Myocyte (in vitro differentiated cells): ENCODE measurements at places on chromosomes 16 and 17.

DNA sequence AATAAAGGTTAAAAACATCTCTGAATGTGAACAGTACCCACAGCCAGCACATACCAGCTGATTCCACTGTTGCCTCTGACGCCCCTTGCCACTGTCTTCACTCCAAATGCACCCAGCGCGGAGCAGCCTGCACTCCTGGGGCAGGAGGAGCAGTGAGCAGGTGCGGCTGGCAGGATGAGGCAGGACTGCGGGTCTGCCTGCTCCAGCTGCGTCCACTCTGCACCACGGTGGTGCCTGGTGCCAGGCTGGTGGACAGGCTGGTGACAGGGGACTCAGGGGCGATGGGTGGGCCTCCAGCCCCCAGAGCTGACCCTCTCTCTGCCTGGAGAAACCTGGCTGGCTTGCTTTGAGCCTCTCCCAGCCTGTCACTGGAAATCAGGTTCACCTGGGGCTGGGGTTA is 9.4 kb downstream of the RAB40B start:
- DNase-seq = no peak

DNA sequence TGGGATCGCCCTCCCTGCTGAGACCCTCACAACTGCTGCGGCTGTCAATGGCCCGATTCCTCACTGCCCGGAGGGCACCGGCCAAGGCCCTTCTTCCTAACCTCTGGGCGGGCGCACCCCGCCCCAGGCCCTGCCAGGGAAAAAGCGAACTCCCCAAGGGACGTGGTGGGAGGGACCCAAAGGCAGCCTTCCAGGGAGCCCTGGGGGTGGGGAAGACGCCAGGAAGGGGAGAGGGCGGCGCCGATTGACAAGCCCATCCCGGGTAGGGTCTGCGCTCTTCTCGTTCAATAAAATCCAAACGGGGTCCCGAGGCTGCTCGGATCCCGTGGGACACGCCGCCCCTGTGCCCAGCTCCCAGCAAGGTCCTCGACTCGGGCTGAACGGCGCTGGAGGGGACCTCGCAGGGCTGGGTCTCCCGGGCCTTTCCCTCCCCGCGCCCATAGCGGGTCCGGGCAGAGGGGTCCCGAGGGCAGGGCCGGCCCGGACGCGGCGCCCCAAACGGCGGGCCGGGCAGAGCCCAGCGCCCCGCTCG is 416 bp downstream of the KIFC3 start:
- DNase-seq = peak; percentile 66

- DNase-seq = no peak
These were observed 100.9 kb downstream of the TOX3 start for GRCh38 chr16:52446080-52446479.

DNA sequence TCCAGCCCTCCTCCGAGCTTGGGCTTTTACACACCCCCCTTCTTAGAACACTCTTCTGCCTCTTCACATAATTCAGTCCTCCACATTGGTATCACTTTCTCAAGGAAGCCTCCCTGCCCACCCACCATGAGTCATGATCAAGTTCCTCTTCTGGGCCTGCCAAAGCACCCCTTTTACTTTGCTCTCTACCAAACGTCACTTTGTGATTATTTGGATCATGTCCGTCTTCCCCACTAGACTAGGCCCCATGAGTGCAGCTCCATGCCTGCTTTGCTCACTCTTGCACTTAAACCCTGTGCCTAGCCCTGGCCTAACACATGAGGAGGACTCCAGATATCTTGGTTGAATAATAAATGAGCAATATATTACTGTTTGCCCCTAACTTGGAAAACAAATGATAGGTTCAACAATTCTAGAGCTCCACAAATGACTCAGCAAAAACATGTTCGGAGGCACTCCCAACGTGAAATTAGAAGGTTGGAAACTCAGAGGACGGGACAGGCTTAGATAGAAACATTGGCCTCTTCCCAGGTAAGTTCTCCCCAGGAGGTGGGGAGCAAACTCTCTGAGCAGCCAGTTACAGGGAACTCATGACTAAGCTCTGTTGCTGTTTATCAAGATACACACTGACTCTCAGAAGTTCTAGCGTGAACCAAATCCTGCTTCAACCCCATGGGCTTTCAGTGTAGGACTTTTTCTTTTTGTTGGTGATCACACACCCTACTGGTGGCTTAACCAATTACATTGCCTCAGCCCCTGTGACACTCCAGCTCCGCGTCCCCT is 28.3 kb downstream of the G6PC1 start:
- peak; percentile 58 for DNase-seq

- DNase-seq = no peak
These were observed 37.8 kb upstream of the BCAR1 start for GRCh38 chr16:75289189-75289588.

- DNase-seq = no peak
These were observed 338.1 kb downstream of the SEC14L1 start for GRCh38 chr17:77478899-77479298.

DNA sequence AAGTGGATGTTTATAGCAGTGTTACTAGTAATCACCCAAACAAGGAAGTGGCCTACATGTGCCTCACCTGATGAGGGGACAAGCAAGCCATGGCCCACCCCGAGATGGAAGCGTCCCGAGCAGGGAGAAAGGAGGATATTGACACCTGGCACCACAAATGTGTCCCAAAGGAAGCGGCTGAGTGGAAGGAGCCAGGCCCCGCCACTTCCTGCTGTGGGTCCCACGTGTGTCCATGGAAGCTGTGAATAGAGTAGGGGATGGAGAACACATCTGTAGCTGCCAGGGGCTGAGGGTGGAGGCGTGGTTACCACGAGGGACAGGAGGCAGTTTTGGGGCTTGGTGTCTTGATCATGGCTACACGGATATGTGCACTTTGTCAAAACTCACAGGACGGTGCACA is 49.2 kb downstream of the KCNJ12 start:
- DNase-seq = no peak

GRCh38 chr16:14335297-14335696 is 264.2 kb downstream of the MRTFB start:
- peak; percentile 74 for DNase-seq

GRCh38 chr16:85554889-85555718 is 58.0 kb upstream of the GSE1 start:
- DNase-seq = peak; percentile 72

DNA sequence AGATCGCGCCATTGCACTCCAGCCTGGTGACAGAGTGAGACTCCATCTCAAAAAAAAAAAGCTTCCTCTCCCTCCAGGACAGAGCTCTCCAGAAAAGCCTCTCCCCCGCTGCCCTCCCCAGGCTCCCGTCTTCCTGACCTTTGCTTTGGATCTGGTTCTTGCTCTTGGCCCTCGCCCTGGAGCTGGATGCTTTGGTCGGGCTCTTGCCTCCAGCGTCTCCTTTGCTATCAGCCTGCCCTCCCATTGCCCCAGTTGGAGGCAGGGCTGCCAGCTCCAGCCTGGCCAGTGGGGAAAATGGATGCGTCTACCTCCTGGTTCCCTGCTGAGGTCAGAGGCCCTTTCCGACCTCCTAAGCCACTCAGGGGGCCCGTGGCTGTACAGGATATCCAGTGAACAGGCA is 35.9 kb downstream of the TRARG1 start:
- no peak for DNase-seq

GRCh38 chr17:35943537-35943936 is at the start of gene LYZL6:
TSS of gene LYZL6 (minus strand) at chr17:35943713. CDS start at chr17:35939356, 4,357 bp downstream.
- peak; percentile 13 for DNase-seq

DNA sequence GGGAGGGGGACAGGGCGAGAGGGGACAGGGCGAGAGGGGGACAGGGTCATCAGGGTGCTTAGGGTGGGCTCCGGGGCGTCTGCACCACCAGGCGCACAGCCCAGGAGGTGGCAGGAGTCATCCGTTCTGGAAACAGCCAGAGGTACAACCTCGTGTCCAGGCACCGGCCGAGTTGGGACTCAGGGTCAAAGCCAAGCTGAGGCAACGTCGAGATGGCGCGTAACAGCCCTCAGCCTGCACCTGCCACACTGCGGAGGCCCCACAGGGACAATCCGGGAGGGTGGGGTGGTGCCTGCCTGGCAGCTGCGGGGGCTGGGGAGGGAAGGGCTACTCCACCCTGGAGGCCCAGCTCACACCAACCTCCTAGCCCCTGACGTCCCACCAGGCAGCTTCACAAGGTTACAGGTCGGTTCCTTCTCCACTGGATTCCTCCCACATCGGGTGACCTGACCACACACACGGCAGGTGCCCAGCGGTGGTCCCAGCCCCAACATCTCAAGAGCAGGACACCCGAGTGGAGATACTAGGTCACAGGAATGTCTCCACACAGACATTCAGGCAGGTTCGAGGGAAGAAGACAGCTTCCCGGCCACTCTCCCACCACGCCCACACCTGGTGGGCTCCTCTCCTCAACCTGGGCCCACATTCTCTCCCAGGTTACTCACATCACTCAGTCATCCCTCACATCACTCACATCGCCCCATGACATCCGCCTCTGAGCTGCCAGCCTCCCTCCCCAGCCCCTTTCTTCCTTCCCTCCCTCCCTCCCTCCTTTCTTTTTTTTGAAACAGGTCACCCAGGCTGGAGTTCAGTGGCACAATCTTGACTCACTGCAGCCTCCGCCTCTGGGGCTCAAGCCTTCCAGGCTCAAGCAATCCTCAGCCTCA is 47.3 kb downstream of the RPH3AL start:
- DNase-seq = peak; percentile 72

DNA sequence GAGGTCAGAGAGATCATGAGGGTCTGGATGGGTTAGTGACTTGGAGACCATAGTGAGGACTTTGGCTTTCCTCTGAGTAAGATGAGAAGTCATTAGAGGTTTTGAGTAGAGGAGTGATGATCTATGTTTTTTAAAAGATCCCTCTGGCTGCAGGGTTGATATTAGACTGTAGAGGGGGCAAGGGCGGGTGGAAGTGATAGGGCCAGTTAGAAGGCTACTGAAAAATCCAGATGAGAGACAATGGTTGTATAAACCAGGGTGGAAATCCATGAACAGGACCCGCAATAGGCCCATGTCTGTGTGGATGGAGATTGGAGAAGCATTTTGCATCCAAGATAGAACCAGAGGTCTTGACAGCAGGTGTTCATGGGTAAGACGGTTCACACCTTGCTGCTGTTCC is 9.8 kb downstream of the ITGAL start:
- no peak for DNase-seq

- DNase-seq = no peak
These were observed 11.9 kb upstream of the ASGR1 start for GRCh38 chr17:7191069-7191468.

DNA sequence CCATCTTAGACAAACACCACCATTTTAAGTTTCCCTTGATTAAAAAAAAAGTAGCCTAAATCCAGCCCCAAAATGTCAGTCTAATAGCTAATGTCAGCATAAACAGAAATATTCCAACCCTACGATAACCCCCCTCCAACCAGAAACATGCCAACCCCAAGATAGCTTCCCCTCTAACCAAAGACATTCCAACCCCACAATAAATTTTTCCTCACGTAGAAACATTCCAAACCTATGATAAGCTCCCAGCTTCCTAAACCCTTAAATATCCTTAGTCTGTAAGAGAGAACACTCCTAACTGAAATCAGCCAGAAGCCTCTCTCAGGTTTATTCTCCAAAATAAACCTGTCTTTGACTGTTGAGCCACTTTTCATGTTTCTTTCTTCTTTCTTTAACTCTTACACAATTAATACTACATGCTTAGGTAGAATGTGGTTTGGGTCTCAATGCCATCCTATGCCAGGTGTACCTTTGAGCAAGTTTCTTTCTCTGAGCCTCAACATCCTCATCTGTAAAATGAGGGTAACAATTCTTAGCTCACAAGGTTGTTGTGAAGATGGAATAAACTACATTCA is 10.5 kb upstream of the KRT38 start:
- no peak for DNase-seq

DNA sequence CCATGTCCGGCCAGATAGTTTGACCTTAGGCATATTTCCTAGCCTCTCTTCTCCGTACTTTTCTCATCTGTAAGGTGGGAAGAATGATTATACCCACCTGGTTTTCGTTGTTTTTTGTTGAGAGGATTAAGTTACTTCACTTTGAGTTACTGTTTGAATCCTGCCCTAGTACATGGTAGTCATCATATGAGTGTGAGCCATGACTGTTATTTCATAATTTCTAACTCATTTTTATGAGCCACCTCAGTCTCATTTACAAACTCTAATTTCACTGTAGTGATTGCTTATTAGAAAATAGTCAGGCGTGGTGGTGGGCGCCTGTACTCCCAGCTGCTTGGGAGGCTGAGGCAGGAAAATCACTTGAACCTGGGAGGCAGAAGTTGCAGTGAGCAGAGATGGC is 45.1 kb downstream of the YPEL2 start:
- DNase-seq = no peak

- DNase-seq = no peak
These were observed 5.2 kb downstream of the SECTM1 start for GRCh38 chr17:82328141-82328993.

DNA sequence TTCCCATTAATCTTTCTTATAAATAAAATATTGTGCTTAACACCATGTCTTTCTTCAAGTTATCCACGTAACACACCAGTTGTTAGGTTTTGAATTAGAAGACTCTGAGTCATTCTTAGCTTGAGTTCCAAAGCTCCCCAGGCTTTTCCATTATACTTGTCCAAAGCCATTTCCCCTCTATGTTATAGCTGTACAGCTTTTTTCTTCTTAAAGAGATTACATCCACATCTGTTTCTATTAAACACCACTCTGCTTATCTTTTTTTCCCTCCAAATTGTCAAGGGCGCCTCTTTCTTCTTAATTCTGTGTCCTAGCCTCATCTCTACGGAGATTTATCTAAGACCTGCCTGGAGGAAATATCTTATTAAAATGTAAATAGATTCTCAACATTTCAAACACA is 139.4 kb upstream of the CPHXL start:
- no peak for DNase-seq

GRCh38 chr16:1929105-1929504 is 10.9 kb upstream of the HS3ST6 start:
- peak; percentile 39 for DNase-seq

GRCh38 chr16:7340938-7341337 is 8.3 kb downstream of the RBFOX1 start:
- DNase-seq = no peak

- peak; percentile 56 for DNase-seq
These were observed 468.1 kb downstream of the SOX9 start for GRCh38 chr17:72588961-72589360.

- DNase-seq = no peak
These were observed 1.1 kb downstream of the DRC7 start for GRCh38 chr16:57695680-57696069.

- no peak for DNase-seq
These were observed 21.0 kb downstream of the PHB1 start for GRCh38 chr17:49393491-49394255.

DNA sequence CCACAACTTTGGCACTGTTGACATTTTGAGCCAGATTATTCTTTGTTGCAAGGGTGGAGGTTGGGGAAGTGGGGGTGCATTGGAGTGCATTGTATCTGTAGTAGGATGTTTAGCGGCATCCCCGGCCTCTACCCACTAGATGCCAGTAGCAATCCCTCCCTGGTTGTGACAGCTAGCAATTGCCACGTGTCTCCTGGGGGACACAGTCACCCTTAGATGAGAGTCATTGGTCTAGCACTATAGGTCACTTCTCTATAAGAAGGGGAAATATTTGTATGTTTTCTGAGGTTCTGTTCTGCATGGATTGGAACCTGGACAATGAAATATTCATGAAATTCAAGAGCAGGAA is 32.4 kb downstream of the MSI2 start:
- DNase-seq = peak; percentile 54
